Astrocyte of the spinal cord (primary cell): ENCODE measurements at places on chromosomes 13 and 19.

- DNase-seq = no peak
Observed at GRCh38 chr19:39489756-39490155, 9.0 kb upstream of the DLL3 start.

- no peak for DNase-seq
Observed at GRCh38 chr13:24649688-24650043, 30.5 kb upstream of the ATP12A start.

- no peak for DNase-seq
Observed at GRCh38 chr19:39546599-39546998, 6.6 kb upstream of the EID2 start.

DNA sequence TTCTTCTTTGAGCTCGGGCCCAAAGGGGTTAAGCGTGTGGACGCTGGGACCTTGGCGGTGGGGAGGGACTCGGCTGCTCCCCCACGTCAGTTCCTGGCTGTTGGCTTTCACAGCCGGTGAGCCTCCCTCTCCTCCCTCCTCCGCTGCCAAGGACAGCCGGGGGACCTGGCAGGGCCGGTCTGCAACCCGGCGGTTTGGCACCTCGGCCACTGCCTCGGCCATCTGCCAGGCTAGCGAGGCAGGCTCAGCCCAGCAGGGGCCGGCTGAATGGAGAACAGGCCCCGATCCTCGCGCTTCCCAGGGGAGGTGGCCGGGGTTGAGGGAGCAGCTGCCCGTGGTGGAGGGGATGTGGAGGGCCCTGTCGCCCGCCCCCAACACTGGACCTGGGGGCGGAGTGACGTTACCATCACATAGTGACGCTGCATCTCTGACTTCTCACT, 5.0 kb downstream of the TLE5 start:
- peak; percentile 73 for DNase-seq

GRCh38 chr13:31274390-31274789, 74.6 kb downstream of the B3GLCT start:
- peak; percentile 45 for DNase-seq

GRCh38 chr13:34719060-34719875, 222.8 kb upstream of the NBEA start:
- DNase-seq = no peak

DNA sequence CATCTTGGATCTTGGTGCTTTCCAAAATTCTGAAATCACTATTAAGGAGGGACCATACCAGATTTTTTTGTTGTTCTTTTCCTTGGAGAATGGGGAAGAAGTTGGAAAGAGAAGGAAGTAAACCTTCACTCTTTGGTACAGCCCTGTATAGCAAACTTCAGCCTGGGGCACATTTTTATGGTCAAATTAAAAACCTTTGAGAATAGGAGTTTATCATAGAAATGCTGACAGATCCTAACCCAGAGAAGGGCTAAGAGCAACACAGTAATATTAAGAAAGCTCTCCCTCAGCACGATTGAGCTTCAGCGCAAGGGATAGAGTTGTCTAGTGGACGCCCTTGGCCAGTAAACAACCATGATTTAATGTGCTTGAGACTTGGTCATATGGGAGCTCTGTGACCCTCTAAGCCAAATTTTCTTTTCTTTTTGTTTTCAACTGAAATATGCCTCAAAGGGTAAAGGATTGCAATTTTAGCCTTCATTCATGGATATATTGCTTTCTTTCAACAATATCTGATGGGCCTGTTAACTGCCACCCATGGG, 294.3 kb upstream of the MAB21L1 start:
- no peak for DNase-seq

- peak; percentile 44 for DNase-seq
Observed at GRCh38 chr13:94825507-94825906, 113.2 kb upstream of the SOX21 start.

DNA sequence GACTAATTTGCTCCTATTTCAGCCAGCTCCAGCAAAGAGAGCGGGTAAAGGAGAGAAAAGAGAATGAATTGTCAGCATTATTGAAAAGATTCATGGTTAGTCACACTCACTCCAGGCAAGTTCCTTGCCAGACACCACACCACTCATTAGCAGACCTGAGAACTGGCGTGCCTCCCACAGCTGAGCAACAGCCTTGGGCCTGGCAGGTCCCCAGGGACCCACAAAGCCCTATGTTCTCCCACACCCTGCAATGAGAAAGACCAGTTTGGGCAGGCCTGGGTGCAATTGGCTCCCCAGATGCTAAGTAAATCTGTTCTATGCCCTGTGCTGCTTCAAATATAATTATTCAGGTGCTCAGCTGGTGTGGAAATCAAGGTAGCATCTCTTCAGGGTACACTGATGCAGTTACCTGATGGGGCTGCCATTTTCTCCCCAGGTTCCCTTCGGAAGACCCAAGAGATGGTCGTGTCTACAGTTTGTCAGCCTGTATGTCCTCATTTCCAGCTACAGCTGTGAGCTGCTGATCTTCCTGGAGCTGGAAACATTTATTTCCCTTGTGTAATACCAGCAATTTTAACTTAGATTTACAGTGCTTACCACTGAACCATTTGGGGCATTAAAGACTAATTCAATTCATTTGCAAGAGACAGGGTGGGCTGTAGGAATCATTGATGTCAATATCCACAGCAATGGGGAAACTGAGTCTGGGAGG, 405.0 kb downstream of the COG6 start:
- peak; percentile 79 for DNase-seq

- no peak for DNase-seq
Observed at GRCh38 chr13:66830940-66831716, 399.0 kb downstream of the PCDH9 start.

GRCh38 chr13:39612023-39612637, 9.1 kb upstream of the LHFPL6 start:
- DNase-seq = peak; percentile 78

DNA sequence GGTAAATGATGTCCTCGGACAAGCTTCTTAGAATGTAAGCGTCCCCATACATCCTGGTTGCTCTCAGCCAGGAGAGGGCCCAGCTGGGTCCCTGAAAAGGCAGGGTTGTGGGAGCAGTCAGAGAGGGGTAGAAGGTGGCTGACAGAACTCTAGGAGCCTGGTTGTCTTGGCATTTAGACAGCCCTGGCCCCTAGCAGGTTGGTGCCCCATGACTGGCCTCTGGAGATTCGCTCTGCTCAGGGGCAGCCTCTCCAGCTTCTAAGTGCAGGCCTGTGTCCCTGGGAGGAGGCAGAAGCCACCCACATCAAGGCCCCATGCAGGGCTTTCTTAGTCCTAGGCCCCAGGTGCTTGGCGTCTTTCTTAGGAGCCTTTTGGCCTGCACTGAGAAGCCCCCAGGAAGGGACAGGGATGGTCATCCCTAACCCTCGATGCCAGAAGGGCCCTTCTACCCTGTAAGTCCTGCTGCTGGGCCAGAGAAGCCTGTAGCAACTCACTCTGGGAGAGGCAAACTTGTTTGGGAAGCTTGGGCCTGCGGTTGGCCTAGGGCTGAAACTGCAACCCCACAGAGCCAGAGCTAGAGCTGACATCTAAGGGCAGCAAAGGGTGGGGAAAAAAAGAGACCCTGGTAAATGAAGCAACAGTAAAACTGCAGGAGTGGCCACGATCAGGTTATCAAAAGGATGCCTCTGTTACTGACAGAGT, 2.8 kb upstream of the CDX2 start:
- DNase-seq = no peak

DNA sequence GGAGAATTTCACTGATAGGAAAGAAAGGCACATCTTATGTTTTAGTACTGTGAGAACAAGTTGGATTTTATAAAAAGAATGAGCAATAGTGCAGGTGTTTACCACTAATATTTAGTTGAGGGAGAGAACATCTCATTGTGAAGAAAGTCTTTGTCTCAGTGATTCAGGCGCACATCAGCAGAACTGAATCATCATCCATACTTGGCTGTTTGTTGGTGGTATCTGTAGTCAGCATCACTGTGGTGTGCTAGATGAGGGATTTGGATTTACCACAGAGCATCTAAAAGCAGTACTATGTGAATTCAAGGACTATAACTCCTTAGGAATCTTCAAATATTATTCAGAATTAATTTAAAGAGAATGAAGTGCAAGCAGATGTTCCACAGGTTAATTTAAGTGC, 1380.5 kb upstream of the ATXN8OS start:
- DNase-seq = peak; percentile 76

DNA sequence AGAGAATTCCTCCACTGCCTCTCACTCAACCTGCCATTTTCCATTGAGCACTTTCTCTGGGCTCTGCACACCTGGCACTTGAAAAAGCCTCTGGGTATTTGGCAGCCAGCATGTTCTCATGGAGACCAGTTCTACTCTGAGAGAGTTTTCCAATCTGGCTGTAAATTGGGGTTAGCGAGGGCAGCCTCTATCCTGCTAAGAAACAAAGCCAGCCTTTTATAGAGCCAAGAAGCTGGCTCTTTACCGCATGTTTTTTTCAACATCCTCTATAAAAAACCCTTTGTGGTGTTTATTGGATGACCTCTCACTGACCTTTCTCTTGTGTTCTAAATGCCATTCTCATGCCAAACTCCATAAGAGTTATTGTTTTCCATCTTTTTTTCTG, 52.6 kb upstream of the RCBTB2 start:
- DNase-seq = peak; percentile 69

DNA sequence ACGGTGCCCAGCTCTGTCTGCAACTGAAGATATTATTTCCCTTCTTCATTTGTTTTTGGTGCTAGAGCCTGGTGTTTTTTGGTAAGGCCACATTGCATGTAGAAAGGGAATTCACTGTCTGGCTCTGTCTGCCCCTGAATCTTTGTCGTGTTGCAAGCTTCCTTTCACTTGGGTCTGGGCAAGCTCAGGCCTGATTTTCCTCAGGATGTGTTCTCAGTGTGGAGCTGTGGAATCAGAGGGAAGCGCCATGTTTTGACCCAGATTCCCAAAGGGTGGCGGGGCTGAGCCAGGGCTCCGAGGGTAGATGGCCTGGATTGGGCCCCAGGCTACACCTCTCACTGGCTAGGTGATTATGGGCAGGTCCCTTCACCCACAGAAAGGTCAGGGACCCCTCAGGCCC, 8.6 kb downstream of the PRKCSH start:
- DNase-seq = no peak

DNA sequence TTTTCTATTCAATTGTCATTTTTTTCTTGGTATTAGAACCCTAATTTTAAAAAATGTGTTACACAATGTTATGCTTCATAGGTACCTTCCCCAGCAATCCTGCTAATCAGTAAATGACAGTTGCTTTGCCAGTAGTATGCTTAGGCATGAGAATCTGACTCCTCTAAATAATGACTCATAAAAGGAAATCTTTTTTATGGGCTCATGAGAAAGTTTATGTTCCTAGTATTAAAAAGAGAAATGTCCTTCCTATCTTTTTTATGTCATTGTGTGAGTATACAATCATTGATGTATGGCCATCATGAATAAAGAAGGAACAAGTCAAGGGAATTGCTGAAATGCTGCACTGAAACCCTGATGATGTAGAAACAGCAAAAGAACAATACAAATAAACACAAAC, 1237.7 kb upstream of the PCDH20 start:
- no peak for DNase-seq

DNA sequence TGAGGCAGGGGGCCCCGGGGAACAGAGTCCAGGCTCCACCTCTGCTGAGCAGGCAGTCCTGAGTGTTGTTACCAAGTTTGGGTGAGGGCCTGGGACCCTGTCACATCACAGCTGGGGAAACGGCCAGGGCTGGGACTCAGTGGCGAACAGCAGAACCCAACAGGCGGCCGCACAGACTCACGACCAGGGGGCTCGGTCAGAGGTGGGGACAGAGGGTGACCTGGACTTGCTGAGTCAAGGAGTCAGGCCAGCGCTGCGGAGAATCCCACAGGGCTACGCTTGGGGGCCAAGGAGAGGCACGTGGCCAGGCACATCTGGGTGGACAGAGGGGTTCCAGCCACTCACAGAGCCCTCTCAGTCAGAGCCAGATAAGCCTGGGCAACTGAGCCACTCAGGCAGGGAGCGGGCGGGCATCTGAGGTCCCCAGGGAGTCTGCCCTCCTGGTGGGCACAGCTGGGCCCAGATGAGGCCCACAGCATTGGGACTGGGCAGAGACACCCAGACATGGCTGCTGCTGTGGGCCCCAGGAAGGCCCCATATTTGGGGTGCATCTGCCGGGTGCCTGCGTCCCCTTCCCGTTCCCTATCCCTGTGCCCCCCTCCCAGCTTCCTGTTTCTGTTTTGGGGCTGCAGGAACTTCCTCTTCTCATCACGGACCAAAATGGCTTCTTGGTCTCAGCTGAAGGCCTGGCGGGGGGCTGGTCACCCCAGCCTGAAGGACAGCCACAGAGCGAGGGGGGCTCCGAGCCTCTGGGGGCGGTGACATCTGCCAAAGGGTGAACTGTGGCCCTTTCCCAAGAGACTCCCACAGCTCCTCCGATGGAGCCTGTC, 34.0 kb downstream of the CEBPA start:
- no peak for DNase-seq

DNA sequence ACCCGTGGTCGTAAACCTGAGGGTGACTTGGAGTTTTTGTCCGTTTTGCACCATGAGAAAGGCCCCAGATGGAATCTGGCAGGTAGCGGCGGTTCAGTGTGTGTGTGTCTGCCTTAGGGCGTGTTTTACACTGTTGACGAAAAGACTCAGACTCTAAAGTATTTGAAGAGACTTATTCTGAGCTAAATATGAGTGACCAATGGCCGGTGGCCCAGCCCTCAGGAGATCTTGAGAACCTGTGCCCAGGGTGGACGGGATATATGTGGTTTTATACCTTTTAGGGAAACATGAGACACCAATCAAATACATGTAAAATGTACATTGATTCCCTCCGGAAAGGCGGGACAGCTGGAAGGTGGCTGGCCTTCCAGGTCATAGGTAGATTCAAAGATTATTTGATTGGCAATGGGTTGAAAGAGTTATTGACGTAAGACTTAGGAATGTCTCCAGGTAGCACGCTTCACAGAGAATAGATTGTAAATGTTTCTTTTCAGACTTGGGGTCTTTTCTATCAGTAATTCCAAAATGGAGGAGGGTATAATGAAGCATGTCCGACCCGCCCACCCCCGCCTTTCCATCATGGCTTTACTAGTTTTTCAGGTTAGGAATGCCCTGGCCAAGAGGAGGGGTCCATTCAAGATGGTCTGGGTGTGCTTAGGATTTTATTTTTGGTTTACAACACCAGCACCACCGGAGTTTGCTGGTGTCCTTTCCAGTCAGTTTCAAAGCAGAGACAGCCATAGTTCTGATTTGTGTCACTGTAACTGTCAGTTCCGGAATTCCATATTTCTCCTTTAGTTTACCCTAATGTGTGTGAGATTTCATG, 1.0 kb upstream of the ZNF529 start:
- peak; percentile 32 for DNase-seq

DNA sequence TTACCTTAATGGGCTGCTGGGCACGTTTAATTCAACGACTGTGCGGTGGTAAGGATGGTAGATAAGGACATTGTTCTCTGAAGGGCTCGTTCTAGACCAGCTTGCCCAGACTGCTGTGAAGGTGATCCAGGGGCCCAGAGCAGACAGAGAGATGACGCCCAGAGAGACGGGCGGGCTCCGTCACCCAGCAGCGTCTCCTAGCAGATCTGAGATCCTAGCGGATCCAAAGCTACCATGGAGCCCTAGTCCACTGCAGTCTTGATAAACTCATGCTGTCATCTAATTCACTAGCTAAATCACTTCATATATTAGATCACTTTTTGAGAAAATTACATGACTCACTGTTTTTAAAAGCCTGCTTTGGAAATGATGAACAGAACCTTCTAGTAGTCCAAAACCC, 21.5 kb downstream of the COL4A2 start:
- no peak for DNase-seq
